AG09309 (cell line): ENCODE measurements at places on chromosomes 12 and 14.
A peak's percentile ranks its signal among the peaks of the same experiment; 100 is the strongest.

GRCh38 chr12:31874961-31875608 is 84.1 kb upstream of the RESF1 start:
- DNase-seq, result peak; percentile 16

GRCh38 chr12:92561543-92561899 is 141.3 kb upstream of the PLEKHG7 start:
- peak; percentile 80 for DNase-seq

GRCh38 chr14:29913566-29913965 is 14.1 kb downstream of the PRKD1 start:
- no peak for DNase-seq

- no peak for DNase-seq
Observed at GRCh38 chr14:98904677-98905076, 367.3 kb downstream of the BCL11B start.

- peak; percentile 40 for DNase-seq
Observed at GRCh38 chr12:131830335-131830913, 2.2 kb downstream of the MMP17 start.

GRCh38 chr12:64088431-64089349 is 133.4 kb downstream of the KICS2 start:
- DNase-seq, result peak; percentile 82

GRCh38 chr14:71693381-71693780 is 238.8 kb upstream of the RGS6 start:
- peak; percentile 90 for DNase-seq

DNA sequence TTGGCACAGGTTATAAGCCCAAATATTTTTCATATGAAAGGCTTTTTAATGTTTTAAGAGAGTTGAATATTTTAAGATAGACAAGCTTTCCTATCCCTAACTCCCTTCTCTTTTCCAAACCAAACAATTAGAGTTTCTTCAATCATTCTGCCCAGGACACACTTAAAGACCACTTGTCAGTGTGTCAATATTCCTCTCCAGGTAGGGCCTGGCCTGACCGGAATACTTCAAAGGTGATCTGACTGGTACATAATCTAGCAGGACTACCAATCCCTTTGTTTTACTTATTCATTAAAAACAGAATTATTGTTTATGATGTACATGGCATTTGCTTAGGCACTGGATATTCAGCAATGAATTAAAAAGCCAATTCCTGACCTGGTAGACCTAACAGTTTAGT is 24.2 kb upstream of the SNRPF start:
- DNase-seq, result no peak

- DNase-seq, result no peak
Observed at GRCh38 chr12:5047094-5047493, 3.4 kb downstream of the KCNA5 start.

- no peak for DNase-seq
Observed at GRCh38 chr14:49287004-49287403, 299.2 kb downstream of the RPS29 start.

DNA sequence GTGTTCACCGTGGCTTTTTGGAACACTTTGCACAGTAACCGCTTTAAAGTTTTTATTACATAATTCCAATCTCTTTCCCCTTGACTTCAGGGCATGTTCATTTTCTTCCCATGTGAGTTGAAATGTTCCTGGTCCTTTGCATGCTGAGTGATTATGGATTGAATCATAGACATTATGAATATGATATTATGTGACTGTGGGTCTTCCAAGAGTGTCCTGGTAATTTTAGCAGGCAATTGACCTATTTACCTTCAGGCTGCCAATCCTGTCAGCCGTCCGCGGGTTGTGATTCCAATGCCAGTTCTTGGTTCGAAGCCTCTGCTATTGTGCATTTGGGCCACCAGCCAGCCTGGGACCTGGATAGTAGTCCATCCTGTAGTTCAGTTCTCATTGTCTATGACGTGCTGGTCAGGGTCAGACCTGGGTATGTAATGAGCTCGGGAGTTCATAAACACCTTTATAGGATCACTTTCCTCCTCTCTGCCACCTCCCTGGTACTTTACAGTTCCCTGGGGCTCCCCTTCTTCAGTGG is 32.6 kb upstream of the DDX11 start:
- no peak for DNase-seq

- no peak for DNase-seq
Observed at GRCh38 chr12:64658892-64659481, 48.7 kb downstream of the RASSF3 start.

DNA sequence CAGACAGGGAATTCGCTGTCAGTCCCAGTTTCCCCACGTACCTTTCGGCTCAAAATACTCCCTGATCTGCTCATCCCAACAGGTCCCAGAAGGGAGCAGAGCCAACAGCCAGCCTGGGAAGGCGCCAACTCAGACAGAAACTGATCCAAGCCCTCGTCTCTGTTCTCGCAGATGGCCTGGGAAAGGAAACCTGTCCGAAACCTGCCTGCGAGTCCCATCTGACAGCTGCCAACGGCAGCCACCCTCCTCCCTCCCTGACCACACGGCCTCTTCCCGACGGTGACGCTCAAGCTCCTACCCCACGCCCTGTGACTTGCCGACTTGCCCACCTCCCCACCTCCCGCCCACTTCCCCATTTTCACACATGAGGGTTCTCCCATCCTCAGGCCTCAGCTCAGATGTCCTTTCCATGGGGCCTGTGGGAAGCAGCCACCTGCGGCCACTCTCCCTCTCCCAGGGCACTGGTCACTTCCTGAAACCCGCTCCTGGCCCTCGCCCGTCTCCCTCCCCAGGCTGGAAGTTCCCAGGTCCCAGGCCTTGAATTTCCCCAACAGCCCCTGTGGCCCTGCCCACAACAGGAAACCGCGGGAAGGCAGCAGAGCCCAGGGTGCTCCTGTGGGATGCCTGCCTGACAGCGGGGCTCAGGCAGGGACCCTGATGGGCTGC is 60.9 kb upstream of the FBRSL1 start:
- DNase-seq, result no peak

GRCh38 chr12:111606767-111607230 is 7.7 kb upstream of the ATXN2 start:
- DNase-seq, result no peak

GRCh38 chr14:64680013-64680713 is 24.1 kb upstream of the PLEKHG3 start:
- DNase-seq, result no peak

DNA sequence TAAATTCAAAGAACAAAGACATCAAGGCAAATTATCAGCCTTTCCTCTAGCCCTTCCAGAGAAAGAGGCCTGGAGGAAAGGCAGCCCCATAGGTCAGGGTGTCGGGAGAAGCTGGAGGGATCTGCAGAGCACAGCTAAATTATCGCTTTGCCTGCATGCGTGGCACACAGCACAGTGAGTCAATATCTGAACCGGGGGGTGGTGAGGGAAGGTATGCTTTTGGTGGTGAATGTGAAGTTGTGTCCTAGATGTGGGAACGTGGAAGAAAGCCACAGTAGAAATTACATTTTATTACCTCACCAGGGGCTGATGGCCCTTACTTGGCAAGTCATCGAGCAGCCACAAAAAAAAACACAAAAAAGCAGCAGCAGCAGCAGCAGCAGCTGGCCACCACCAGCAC is 243.2 kb downstream of the EGLN3 start:
- DNase-seq, result no peak

DNA sequence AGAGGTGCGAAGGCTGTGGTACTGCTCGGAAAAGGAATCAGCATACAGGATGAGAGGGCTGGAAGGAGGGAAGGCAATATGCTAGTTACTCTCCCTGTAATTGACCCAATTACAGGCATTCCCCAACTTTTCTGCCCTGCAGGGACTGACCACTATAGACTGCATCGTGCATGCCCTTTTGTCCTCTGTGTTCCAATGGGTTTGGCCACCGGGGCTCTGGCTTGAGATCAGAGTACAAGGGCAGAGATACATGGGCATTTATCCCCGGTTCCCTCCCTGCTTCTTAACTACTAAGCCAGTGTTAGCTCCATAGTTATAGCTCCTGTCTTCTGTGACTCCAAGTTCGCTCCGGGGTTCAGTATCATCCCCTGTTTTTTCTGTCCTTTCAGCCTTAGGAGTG is 59.7 kb downstream of the GTF2A1 start:
- no peak for DNase-seq

DNA sequence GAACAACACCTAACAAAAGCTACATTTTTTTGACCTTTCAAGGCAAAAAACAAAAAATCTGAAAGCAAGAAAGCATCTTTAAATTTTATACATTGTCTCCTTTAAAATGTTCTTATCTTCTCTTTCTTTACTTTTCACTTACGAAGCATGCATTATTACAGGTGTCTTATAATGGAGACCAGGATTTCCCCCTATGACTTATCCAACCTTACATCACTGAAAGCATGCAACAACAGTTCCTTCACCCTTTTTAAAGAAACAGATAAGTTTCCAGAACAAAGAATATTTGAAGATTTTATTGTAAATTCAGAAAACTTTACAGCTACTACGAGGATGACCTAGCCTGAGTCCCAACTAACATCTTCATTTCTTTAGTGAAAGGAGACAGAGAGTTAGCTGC is 277.2 kb downstream of the AKAP6 start:
- DNase-seq, result no peak

GRCh38 chr14:95548328-95548929 is 13.6 kb downstream of the GLRX5 start:
- DNase-seq, result no peak

DNA sequence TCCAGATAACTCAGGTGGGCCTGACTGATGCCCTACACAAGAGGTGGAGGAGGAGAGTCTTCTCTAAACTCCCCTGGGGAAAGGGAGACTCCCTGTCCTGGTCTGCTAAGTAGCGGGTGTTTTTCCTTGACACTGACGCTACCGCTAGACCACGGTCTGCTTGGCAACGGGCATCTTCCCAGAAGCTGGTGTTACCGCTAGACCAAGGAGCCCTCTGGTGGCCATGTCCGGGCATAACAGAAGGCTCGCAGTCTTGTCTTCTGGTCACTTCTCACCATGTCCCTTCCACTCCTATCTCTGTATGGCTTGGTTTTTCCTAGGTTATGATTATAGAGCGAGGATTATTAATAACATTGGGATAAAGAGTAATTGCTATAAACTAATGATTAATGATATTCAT is 965.5 kb downstream of the TMEM121 start:
- no peak for DNase-seq

DNA sequence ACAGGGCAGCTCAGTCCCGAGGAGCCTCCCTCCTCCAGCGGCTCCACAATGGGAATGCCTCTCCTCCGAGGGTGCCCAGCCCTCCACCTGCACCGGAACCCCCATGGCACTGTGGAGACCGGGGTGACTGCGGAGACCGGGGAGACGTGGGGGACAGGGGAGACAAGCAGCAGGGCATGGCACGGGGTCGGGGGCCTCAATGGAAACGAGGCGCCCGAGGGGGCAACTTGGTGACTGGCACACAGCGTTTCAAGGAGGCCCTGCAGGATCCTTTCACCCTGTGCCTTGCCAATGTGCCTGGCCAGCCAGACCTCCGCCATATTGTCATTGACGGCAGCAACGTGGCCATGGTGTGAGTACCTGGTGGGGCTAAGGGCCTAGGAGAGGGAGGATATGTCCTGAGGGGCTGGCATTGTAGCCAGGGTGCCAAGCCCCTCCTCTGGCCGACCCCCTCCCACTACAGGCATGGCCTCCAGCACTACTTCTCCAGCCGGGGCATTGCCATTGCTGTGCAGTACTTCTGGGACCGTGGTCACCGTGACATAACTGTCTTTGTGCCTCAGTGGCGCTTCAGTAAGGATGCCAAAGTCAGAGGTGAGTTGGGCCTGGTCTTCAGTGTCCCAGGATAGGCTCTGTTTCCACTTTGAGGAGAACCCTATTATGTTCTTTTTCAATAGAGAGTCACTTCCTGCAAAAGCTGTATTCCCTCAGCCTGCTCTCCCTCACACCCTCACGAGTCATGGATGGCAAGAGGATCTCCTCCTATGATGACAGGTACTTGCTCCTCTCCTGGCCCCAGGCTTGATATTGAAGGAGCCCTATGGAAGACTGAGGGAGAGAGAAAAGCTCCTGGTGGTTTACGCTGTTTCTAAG is 2.7 kb downstream of the KHNYN start:
- DNase-seq, result no peak

- DNase-seq, result no peak
Observed at GRCh38 chr14:103806805-103807204, 40.6 kb downstream of the PPP1R13B start.

- no peak for DNase-seq
Observed at GRCh38 chr14:25750436-25750835, 700.5 kb upstream of the STXBP6 start.

DNA sequence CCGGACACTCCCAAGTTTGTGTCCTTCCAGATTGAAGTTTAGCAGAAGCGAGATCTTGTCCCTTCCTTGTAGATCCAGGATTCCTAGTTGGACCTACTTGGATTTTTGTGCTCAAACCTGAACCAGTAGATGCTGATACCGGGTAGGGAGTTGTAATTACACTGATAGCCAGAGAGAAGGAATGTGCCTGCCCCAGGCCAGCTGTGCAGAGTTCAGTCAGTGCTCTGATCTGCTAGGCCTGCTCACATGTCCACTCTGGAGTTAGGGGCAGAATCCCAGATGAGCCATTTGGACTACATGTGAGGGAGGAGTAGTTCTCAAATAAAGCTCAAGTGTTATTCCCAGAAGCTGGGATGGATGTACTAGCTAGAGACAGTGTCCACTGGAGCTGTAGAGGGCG is 65.7 kb downstream of the PRKCH start:
- no peak for DNase-seq

DNA sequence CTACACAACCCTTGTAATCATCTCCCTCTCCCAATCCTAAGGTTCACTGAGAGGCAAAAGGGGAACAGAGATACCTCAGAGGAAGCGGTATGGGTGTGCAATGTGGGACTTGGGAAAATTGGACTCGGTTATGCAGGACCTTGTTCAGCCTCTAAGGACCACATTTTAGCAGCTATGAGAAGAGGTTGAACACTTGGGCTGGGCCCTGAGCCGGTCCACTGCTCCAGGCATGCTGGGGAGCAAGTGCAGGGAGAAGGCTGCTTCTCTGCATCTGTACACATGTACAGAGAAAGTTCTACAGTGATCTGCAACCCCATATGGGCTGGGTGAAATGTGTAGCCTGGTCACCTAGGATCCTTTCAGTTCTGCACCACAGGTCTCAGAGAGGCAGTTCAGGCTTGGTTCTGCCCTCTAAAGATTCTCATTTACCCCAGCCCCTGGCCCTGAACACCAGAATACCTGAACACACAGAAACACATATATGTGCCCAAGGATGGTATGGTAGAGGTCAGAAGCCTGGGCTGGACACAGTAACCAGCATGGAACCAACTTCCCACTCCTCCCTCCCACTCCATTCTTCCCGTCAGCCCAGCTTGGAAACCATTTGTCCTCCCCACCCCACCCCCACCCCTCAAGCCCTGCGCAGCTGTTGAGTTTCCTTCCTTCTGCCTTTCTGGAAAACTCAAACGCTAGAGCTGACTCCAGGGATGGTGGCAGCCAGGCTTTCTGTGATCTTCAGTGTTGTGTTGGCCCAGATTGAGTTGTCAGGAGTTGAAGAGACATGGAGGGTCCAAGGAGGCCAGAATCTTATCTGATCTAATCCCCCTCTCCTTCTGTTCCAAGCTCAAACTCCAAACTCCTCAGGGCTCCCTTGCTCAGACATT is 10.4 kb downstream of the HOXC5 start:
- DNase-seq, result no peak

DNA sequence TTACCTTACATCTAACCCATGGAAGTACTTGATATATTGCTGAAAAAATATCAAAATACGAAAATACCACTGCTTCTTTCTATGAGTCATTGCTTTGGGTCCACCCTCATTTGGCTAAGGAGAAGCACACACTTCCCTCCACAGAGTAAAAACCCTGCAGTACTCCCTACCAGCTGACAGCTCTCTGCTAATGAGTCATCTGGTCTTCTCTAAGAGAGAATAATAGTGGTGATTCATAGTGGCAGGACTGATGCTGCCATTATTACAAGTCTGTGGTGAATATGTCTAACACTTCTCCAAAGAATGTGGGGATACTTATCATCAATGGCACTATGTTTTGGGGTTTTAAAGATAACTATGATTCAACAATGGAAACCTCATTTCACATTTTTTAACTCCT is 90.7 kb downstream of the PPFIA2 start:
- peak; percentile 16 for DNase-seq
